ENCODE measurements at places on chromosomes 2 and 18.

- no peak for DNase-seq
These were observed 992.2 kb upstream of the PIK3C3 start for GRCh38 chr18:40962784-40963183.

DNA sequence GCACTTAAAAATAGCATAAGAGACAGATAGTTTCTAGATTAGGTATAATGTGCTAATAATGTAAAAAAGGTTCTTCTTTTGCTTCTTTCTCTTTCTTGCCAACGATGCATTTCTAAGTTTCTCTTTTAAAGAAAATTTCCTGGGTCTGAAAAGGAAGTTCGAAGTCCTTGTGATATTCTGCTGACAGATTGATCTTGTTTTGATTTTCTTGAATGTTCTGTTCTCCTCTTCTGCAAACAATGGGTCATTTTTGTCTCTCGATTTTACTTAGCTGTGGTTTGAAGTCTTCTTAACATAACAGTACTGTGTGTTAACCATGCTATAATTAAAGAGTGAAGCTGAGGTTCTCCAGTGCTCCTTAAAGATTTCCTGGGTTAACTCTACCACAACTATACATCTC, 61.1 kb upstream of the ACYP2 start:
- DNase-seq: no peak

GRCh38 chr2:69305712-69306392, 81.2 kb downstream of the GFPT1 start:
- no peak for DNase-seq

DNA sequence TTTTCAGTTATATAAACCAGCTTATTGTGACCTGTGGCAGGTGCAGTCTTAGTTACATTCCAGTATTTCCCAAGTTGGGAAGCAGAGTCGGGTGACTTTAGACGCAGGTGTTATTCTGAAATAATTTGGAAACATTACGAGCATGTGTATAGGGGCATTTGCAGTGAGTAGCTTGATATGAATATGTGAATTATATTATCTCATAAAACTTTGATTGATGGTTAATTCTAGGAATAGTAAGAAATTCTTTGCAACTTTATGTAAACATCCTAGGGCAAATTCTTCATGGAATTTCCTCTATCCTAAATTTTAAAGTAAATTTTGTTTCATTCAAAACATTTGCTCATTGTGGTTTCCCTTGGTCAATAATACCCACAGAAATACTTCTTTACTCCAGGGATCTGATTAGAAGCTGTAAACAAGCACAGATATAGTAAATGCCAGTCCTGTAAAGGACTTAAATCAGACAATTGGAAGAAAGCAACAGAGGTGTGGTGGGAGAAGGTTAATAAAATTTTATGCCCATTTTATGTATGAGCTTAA, 580.6 kb upstream of the CDH2 start:
- DNase-seq: no peak

DNA sequence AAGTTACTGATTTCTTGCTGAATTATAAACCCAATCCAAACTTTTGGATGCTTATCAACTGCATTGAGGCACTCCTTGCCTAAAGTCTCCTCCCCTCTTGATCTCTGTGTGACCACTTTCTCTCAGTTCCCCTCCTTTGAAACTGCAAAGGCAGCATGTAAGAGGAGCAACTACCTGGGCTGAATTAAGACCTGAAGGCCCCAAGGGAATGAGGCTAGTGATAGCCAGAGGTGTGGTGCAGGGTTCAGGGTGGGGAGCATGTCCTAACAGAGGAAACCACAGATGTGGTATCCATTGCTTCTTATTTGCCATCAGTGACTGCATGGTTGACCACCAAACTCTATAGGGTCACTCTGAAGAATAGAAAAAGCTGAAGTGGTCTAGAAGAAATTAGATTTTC, 557.9 kb downstream of the TNS1 start:
- DNase-seq: no peak
